ENCODE measurements at places on chromosomes 11 and 22.
A peak's percentile ranks its signal among the peaks of the same experiment; 100 is the strongest.

DNA sequence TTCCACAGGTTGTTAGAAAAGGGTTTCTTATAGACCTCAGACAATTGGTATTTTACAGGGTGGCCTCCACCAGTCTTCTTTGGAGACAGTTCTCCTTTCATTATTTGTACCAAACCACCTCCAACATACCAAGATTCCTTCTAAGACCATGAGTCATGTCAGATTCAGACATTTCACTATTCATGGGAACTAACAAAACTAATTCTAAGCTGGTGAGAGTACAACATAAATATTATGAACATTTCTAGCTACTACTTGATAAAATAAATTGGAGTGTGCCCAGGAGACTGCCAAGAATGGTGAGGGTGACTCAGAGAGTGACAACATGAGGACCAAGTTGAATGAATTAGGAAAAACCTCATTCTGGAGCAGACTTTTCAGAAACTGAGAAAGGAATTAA lies 494.6 kb upstream of the LRRC4C start:
- no peak for DNase-seq
- H3K36me3 ChIP-seq: no peaks in the 10 kb centered on the region
- no peaks in the 10 kb centered on the region for H3K4me1 ChIP-seq
- H3K4me3 ChIP-seq: no peak overlapping the region
- H3K27ac ChIP-seq: no peak overlapping the region

DNA sequence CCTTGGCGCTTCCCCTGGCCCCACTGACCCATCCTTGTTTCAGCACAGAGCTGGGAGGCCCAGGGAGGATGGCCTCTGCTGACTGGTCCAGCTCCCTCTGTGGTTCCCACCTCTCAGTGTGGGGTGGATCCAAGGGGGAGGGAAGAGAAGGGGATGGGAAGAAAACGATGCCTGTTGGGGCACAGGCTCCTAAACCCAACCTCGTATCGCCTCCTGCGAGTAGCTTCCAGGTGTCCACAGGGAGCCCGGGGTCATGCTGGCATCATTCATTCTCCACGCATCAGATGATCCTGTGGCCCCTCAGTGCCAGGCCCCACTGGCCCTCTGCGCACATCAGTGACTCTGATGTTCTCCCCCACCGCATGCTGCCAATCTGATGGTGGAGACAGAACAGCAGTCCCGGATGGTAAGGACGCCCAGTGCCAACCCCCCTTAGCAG lies 5.1 kb downstream of the MYEOV start:
- no peak overlapping the region for H3K27ac ChIP-seq
- no peak overlapping the region for H3K4me3 ChIP-seq
- H3K36me3 ChIP-seq: no peaks in the 10 kb centered on the region
- H3K4me1 ChIP-seq: no peaks in the 10 kb centered on the region
- DNase-seq: no peak
- no peaks in the 10 kb centered on the region for H3K27me3 ChIP-seq

- no peaks in the 10 kb centered on the region for H3K27me3 ChIP-seq
- no peak overlapping the region for H3K27ac ChIP-seq
- H3K36me3 ChIP-seq: peaks cover 15% of the 10 kb centered on the region
These were observed 9.4 kb upstream of the SAMM50 start for GRCh38 chr22:43945632-43946383.

DNA sequence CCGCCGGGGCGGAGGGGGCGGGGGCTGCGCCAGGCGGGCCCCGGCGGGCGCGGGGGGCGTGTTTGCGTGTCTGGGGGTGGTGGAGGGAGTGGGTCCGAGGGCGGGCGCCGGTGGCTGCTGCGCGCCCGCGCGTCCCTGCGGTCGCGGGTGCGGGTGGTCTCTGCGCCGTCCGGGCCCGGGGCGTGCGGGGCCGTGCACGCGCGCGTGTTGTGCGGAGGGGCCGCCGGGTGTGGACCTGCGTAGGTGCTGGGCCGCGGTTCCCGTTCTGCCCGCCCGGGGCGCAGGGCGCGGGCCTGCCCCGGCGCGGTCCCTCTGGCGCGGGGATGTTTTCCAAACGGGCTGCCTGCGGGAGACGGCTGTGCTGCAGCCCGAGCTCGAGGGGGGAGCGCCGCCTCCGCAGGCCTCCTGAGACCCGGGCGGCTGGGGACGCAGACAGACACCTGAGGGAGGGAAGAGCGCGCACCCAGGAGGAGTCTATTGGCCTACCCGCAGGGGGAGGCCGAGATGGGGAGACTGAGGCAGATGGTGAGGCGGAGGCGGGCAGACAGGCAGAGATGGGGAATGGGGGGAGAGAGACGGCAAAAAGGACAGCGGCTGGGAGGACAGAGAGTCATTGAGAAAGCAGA lies 442 bp downstream of the PELI3 start:
- H3K27me3 ChIP-seq: no peaks in the 10 kb centered on the region
- H3K4me3 ChIP-seq: peak overlapping the region; percentile 62
- DNase-seq: peak; percentile 50
- no peaks in the 10 kb centered on the region for H3K36me3 ChIP-seq
- peaks cover 8% of the 10 kb centered on the region for H3K4me1 ChIP-seq
- no peak overlapping the region for H3K27ac ChIP-seq

GRCh38 chr11:66326261-66327111 lies 9.6 kb upstream of the CD248 start:
- H3K4me1 ChIP-seq: peaks cover 8% of the 10 kb centered on the region
- H3K27me3 ChIP-seq: no peaks in the 10 kb centered on the region
- H3K27ac ChIP-seq: no peak overlapping the region
- no peaks in the 10 kb centered on the region for H3K36me3 ChIP-seq
- no peak for DNase-seq

- H3K4me1 ChIP-seq: peaks cover 6% of the 10 kb centered on the region
- H3K36me3 ChIP-seq: no peaks in the 10 kb centered on the region
- no peaks in the 10 kb centered on the region for H3K27me3 ChIP-seq
- H3K27ac ChIP-seq: no peak overlapping the region
These were observed 6.8 kb downstream of the TOM1 start for GRCh38 chr22:35306350-35306967.

DNA sequence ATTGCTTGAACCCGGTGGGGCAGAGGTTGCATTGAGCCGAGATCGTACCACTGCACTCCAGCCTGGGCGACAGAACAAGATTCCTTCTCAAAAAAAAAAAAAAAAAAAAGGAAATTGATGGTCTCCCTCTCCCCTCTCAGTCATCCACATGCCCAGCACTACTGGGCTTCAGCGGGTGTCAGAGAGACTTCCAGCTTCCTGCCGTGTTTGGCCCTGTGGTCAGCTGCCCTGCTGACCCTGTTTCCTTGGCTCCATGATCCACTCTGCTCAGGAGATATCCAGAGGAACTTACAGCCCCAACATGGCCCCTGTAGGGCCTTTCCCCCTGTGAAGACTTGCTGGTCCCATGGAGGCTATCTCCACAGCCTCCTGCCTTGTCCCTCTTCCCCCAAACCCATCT lies 6.1 kb upstream of the PNPLA3 start:
- no peaks in the 10 kb centered on the region for H3K27me3 ChIP-seq
- H3K4me1 ChIP-seq: no peaks in the 10 kb centered on the region
- H3K27ac ChIP-seq: no peak overlapping the region
- no peaks in the 10 kb centered on the region for H3K36me3 ChIP-seq

DNA sequence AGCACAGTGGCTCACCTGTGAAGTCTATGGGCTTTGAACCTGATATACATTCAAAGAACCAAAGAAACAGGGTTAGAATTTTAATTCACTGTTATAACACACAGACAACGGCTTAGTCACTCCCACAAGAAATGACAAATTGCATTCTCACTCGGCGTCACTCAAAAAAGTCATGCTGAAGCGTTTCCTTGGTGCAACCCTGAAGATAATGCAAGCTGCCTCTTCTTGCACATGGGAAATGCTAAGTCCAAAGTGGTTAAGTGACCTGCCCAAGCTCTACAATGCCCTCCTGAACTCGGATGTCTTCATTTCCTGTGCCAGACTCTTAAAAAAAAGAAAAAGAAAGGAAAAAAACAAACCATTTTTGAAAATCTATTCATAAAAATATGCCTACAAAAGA lies 10.0 kb downstream of the LGR4 start:
- no peak overlapping the region for H3K4me3 ChIP-seq
- H3K27ac ChIP-seq: no peak overlapping the region
- H3K36me3 ChIP-seq: no peaks in the 10 kb centered on the region
- DNase-seq: no peak
- H3K27me3 ChIP-seq: no peaks in the 10 kb centered on the region
- no peaks in the 10 kb centered on the region for H3K4me1 ChIP-seq

GRCh38 chr11:128691802-128692752 lies 1.8 kb upstream of the FLI1 start:
- H3K4me3 ChIP-seq: no peak overlapping the region
- H3K4me1 ChIP-seq: peaks cover 10% of the 10 kb centered on the region
- H3K27ac ChIP-seq: no peak overlapping the region
- no peaks in the 10 kb centered on the region for H3K36me3 ChIP-seq
- H3K27me3 ChIP-seq: peaks cover 59% of the 10 kb centered on the region

DNA sequence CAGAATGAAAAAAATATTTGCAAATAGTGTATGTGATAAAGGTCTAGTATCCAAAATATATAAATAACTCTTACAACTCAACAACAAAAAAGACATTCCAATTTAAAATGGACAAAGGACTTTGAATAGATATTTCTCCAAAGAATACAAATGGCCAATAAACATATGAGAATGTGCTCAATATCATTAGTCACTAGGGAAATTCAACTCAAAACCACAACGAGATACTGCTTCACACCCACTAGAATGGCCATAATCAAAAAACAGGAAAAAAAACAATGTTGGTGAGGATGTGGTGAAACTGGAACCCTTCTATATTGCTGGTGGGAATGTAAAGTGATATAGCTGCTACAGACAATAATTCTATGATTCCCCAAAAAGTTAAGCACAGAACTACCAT lies 38.6 kb upstream of the RPS13 start:
- no peaks in the 10 kb centered on the region for H3K4me1 ChIP-seq
- H3K27me3 ChIP-seq: no peaks in the 10 kb centered on the region
- no peak overlapping the region for H3K4me3 ChIP-seq
- no peak overlapping the region for H3K27ac ChIP-seq
